Activated T-helper 1 cell treated with Interleukin-2 at 50 U/mL for 16 hours (primary cell): ENCODE measurements at places on chromosomes 2 and 18.

GRCh38 chr2:101854877-101855276 lies 136.9 kb upstream of the IL1R2 start:
- DNase-seq, result no peak

- DNase-seq, result no peak
These were observed 230.3 kb downstream of the TDRD15 start for GRCh38 chr2:21353879-21354679.

DNA sequence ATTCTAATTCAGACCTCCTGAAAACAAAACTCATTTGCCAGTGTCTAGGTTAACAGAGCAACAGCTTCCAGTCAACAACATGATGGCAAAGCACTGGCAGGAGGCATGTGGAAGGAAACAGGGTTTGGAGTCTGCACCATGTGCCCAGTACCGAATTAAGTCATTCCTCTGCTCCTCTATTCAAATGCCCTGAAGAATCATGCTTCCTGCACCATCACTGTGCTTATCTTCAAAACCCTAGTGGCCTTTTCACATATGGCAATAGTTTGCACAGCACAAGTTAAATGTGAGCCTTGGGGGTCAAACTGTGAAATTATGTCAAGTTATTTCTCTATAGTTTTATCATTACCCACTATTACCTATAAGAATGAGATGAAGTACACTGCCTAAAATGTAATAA lies 75.4 kb upstream of the GRB14 start:
- DNase-seq, result no peak

- DNase-seq, result no peak
These were observed 79.0 kb downstream of the ACVR2A start for GRCh38 chr2:147923846-147924245.

DNA sequence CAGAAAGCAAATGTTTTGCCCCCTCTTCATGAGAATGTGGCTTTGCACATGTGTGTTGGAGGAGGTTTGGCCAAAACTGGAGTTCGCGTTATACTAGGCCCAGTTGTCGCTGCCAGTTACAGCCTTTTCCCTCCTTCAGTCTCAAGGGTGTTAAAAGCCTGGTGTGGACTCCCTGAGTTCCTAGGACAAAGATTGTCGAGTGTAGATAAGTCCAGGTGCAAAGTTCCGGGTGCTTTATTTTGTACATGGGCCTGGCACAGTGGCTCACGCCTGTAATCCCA lies 542 bp upstream of the RNF103 start:
- no peak for DNase-seq

- DNase-seq, result no peak
These were observed 111.9 kb downstream of the AP1S3 start for GRCh38 chr2:223725494-223725893.

- DNase-seq, result no peak
These were observed 151.3 kb downstream of the NEDD4L start for GRCh38 chr18:58195278-58195765.

GRCh38 chr2:11505652-11506610 lies 27.9 kb upstream of the GREB1 start:
- DNase-seq, result no peak

- no peak for DNase-seq
These were observed 139.6 kb downstream of the MYO1B start for GRCh38 chr2:191384829-191385228.

GRCh38 chr18:74376523-74376922 lies 60.9 kb downstream of the C18orf63 start:
- no peak for DNase-seq

DNA sequence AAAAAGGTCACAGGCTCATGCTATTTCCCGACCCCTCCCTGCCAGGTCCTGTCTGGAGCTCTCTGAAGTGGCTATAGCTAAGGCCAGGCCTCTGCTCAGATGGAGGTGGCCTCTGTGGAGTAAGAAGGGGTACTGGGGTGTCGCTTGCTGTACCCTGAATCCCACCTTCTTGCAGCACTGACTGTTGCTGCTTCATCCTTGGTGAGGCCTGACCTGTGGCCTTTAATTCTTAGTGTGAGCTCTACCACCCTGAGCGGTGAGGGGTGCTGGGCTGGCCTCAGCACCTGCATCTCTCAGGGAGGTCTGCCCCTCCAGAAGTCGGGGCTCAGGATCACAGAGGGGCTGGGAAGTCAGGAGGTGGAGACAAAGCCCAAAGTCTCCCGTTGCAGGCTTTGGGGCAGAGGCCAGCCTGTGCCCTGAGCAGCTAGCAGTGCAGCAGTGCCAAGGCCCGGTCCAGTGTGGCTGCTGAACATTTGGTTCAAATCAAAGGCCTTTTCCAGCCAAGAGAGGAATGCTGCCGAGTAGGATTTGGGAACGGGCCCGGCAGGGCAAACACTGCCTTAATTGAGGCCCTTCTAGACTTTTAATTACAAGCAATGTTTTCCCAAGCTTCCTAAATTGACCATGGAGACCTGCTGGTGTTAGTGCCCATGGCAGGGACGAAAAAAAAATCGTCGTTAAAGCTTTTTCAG lies 133.5 kb upstream of the HAAO start:
- no peak for DNase-seq

DNA sequence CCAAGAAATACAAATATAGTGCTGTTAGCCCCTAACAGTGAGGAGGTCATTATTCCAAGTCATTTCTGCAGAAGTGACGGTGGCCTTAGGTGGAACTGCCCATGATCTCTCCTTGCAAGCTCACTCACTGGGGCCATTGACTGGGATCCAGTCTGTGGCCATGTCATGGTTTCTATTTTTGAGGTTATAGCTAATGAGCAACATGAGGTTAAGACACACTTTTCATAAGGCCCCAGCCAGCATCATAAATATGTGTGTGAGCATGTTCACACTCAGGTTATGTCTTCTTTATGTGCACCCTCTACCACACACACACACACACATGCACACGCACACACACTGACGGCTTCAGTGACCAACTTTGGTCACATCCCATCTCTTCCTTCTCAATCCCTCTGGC lies 484 bp downstream of the AFF3 start:
- DNase-seq, result no peak

- DNase-seq, result no peak
These were observed 2.7 kb downstream of the ERFE start for GRCh38 chr2:238161291-238162051.

GRCh38 chr18:48723837-48724236 lies 185.0 kb downstream of the CTIF start:
- no peak for DNase-seq

- DNase-seq, result no peak
These were observed 42.5 kb downstream of the PIGN start for GRCh38 chr18:62144338-62144737.

DNA sequence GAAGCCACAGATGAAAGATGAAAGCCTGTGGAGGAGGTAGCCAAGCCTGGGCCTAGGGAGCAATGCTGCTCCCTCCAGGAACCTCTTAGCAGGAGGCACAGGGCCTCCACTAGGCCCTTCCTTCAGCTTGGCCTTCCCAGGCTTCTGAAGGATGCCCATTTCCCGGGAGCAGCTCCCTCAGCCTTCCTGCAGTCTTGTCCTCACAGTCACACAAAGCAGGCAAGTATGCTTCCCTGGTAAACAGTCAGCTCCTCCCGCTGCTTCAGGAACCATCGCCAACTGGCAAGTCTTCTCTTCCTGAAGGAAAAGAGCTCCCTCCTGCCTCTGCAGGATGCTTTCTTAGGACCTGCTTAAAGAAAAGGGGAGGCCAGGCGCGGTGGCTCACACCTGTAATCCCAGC lies 53.2 kb downstream of the SMAD7 start:
- DNase-seq, result no peak

- no peak for DNase-seq
These were observed 41.8 kb upstream of the TMEM200C start for GRCh38 chr18:5937121-5937520.

- no peak for DNase-seq
These were observed 48.9 kb upstream of the LRP1B start for GRCh38 chr2:142179686-142180085.

DNA sequence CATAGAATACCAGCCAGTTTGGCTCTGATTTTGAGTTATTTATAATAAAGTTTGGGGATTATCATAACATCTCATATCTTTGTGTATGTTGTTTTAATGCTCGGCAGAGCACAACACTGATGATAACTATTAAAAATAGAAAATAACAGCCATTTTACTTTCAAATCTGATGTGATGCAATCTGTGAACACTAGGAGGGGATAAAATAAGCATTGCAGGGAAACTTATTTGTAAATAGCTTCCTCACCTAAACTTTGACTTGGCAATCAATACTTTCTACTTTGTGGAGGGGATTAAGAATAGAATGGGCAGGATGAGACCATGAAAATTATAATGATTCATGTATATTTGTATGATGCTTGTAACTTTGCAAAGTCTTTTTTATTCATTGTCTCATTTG lies 54.4 kb downstream of the USP14 start:
- no peak for DNase-seq

- no peak for DNase-seq
These were observed 79.3 kb upstream of the CD28 start for GRCh38 chr2:203626952-203627681.

- no peak for DNase-seq
These were observed 1429.5 kb upstream of the ACVR2A start for GRCh38 chr2:146415291-146415690.

DNA sequence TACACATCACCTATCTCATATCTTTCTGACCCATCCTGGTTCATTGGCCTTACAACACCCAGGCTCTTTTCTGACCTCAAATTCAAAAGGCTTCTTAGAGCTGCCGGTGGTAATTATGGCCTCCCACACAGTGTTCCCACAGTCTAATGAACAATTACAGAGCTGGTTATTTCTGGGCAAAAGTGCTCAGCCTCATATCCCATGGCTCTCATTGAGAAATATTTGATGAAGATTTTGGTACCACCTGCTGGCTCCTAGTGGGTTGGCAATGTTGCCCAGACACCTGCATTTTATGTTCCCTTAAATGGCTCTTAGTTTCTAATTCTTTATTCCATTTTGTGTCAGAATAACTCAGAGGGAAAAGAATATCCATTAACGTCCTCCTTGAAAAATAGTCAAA lies 20.1 kb upstream of the SCYGR2 start:
- DNase-seq, result no peak

GRCh38 chr2:12244070-12244469 lies 472.7 kb upstream of the TRIB2 start:
- DNase-seq, result no peak

DNA sequence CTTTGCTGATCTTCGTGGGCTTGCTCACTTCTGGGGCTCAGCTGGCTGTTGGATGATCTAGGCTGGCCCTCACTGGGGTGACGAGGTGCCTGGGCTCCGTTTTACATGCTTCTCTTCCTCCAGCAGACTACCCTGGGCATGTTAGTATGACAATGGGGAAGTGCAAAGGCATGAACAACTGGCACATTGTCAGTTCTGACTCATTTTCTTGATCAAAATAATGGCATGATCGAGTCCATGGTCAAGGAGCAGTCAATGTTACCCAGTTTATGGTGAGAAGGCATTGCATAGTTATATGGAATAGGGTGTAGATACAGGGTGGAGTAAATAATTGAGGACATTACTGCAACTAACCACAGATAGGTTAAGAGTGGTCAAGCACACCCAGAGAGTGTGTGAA lies 10.0 kb upstream of the UPP2 start:
- DNase-seq, result no peak

- no peak for DNase-seq
These were observed 102.6 kb downstream of the POLR1A start for GRCh38 chr2:86003104-86003503.

- DNase-seq, result no peak
These were observed 148.7 kb upstream of the ZEB2 start for GRCh38 chr2:144668493-144669110.

DNA sequence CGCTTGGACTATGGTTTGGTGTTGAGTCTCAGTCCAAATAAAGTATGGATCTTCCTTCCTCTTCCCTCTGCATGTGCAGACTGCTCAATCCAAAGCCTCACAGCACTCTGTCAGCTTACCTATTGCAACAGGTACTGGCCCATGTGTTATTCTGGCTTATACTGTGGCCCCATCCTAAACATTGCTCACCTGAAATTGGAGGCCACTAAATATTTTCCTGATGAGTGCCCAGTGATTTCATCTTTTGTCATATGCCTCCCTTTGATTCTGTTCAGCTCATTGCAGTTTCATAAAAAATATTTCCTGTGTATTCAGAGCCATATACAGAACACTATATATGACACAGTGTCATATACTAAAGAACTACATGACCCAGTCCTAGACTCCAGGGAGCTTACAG lies 86.3 kb upstream of the FAM136A start:
- DNase-seq, result no peak

DNA sequence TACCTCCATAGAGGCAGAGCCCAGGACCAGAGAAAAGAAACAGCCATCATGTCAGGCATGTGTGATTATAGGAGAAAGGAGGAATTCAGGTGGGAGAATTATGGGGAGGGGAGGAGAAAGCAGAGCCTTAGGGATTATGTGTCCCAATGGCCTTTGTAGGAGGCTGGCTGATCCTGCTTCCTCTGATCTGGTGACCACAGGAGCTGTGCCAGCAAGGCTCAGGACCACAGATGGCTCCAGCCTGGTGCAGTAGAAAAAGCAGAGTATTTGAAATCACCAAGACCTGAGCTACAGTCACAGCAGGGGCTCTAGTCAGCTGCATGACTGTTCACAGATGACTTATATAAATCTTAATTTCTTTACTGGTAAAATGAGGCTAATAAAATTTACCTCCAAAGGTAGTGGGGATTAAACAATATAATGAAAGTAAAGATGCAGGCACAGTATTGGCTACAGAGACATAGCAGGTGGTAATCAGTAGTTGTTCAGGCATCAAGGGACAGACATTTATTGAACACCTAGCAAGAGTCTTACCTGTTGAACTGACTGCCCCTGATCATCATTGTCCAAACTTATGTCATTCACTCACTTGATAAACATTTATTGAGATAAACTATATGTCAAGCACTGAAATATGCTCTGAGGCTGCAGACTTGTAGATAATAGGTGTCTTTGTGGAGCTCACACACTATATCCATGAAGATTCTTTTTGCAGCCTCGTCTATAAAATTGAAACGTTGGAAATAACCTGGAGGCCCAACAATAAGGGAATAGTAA lies 121.3 kb downstream of the MYCN start:
- DNase-seq, result no peak

DNA sequence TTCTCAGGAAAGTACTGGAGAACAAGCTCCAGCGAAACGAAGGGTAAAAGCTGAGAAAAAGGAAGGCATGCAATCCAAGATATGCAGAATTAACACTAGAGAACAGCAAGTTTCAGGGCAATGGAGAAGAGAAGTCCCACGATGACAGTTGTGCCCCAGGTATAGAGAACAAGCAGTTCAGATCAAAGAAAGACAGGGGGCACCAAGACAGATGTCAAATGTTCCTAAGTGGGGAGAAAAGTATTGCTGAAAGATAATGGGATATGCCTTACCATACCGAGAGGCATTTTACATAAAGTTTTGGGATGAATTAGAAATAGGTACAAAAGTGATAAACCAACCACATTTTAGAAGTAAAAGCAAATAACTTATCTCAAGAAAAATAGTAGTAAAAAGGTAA lies 79.1 kb upstream of the UBE2E3 start:
- no peak for DNase-seq

DNA sequence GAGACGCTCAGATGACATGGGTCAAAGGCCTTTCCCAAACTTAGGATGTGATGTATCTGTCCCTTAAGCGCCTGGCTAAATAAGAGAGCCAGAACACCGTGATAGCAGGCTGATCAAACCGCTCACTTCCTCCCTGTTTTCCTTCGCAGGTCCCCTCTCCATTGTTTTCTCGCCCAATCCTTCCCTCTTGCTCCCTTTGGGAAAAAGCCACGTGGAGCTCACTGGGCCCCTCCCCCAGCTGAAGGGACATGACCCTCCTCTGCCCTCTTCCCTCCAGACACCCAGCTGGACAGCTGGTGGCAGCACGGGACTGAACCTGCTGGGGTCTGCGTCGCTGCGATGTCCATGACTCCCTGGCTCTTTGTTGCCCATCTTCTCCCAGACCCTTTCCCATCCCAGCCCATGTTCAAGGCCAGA lies 201.7 kb downstream of the TNS1 start:
- no peak for DNase-seq

GRCh38 chr2:15472876-15473275 lies 88.3 kb downstream of the NBAS start:
- DNase-seq, result no peak
